ENCODE measurements at places on chromosomes 7 and 10.

GRCh38 chr10:89310056-89310893 is 8.4 kb downstream of the IFIT2 start:
- DNase-seq, result no peak

DNA sequence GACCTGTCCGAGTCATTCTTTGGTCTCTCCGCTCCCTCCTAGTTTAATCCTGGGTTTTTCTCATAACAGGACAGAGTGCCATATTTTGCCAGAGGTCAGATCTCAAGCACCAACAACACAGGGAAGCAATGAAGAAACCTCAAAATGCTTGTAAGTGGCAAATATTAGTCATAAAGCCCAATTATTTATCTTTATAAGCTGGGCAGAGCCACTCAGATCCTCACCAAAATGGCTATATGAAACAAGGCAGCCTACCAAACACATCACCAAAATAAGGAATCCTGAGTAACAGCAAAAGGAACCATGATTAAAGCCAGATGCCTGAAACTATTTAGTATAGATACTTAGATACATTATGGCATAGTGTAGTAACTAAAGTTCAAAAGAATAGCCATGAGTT is 4.7 kb downstream of the ECD start:
- DNase-seq, result no peak

DNA sequence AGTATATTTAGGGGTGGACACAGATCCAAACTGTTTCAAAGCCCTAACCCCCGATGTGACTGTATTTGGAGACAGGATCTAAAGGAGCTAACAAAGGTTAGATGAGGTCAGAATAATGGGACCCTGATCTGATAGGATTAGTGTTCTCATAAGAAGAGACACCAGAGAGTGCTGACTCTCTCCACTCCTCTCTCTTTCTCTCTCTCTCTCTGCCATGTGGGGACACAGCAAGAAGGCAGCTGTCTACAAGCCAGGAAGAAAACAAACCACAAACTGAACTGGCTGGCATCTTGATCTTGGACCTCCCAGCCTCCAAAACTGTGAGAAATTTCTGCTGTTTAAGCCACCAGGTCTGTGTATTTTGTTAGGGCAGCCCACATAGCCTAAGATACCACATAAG is 84.7 kb upstream of the KDM7A start:
- DNase-seq, result no peak

GRCh38 chr7:128235471-128235870 is 5.6 kb upstream of the LEP start:
- no peak for DNase-seq

- DNase-seq, result no peak
These were observed 68.9 kb downstream of the DYNC1I1 start for GRCh38 chr7:95840953-95841950.
